Activated CD4-positive, alpha-beta T cell treated with anti-CD3 and anti-CD28 coated beads, Interleukin-2, amount 10 ng/mL, durations not matched to agents 24 days and 14 days (primary cell): ENCODE measurements at places on chromosomes 4 and X. TPM values are rescaled to one million over a fixed set of nuclear protein-coding genes. Genes with fewer than 3 reads are reported as not detected.

TLR6 gene
- 0.88 and 1.1 TPM in 2 replicates for total RNA-seq

IQCM gene
- not detected in 2 replicates for total RNA-seq

DNA sequence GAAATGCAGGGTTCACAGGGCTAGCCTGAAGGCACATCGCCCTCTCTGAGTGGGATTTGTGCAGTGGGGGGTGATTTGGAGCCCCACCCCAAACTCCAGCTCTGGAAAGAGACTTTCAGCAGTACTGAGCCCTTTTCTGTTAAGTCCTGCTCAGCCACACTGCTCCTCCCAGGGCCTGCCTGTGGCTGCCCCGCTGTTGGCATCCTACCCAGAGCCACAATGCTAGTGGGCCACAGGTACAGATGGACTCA is 52.7 kb downstream of the CXorf49B start:
- H3K4me1 ChIP-seq, result no peaks in the 10 kb centered on the region
- no peak overlapping the region for H3K27ac ChIP-seq
- H3K4me3 ChIP-seq, result no peak overlapping the region
- H3K27me3 ChIP-seq, result peaks cover 5% of the 10 kb centered on the region

- no peak overlapping the region for H3K27ac ChIP-seq
- H3K36me3 ChIP-seq, result peaks cover 15% of the 10 kb centered on the region
- H3K4me1 ChIP-seq, result peaks cover 15% of the 10 kb centered on the region
- H3K4me3 ChIP-seq, result no peak overlapping the region
- no peak for DNase-seq
- no peaks in the 10 kb centered on the region for H3K27me3 ChIP-seq
These were observed 93.8 kb downstream of the ELOVL6 start for GRCh38 chr4:110104661-110105060.

CCNQ gene
- 27.3 and 28.7 TPM in 2 replicates for total RNA-seq

TRIM2 gene
- total RNA-seq, result 0.21 TPM in 1 of 2 replicates, not detected in the other
